ENCODE measurements at places on chromosomes 12 and 14. TPM values are rescaled to one million over a fixed set of nuclear protein-coding genes. Genes with fewer than 3 reads are reported as not detected.
A peak's percentile ranks its signal among the peaks of the same experiment; 100 is the strongest.

TAC3 gene
- total RNA-seq, result not detected

KRT80 gene
- 0.47 TPM for total RNA-seq

GRCh38 chr12:40261937-40262336, 37.1 kb downstream of the LRRK2 start:
- H3K27ac ChIP-seq, result no peak overlapping the region
- H3K36me3 ChIP-seq, result peaks cover 10% of the 10 kb centered on the region
- no peak for DNase-seq
- H3K27me3 ChIP-seq, result no peaks in the 10 kb centered on the region
- no peak overlapping the region for H3K4me3 ChIP-seq
- no peaks in the 10 kb centered on the region for H3K4me1 ChIP-seq

- H3K36me3 ChIP-seq, result no peaks in the 10 kb centered on the region
- peak; percentile 17 for DNase-seq
- H3K4me3 ChIP-seq, result no peak overlapping the region
- no peak overlapping the region for H3K27ac ChIP-seq
- H3K27me3 ChIP-seq, result peaks cover 12% of the 10 kb centered on the region
These were observed 10.5 kb downstream of the PLD4 start for GRCh38 chr14:104935026-104935650.
